Caudate nucleus (tissue), 63 donors: ENCODE measurements at places on chromosomes 7 and 10.

- DNase-seq = no peak
Measured at GRCh38 chr10:124123156-124123555, 29.8 kb upstream of the CHST15 start.

DNA sequence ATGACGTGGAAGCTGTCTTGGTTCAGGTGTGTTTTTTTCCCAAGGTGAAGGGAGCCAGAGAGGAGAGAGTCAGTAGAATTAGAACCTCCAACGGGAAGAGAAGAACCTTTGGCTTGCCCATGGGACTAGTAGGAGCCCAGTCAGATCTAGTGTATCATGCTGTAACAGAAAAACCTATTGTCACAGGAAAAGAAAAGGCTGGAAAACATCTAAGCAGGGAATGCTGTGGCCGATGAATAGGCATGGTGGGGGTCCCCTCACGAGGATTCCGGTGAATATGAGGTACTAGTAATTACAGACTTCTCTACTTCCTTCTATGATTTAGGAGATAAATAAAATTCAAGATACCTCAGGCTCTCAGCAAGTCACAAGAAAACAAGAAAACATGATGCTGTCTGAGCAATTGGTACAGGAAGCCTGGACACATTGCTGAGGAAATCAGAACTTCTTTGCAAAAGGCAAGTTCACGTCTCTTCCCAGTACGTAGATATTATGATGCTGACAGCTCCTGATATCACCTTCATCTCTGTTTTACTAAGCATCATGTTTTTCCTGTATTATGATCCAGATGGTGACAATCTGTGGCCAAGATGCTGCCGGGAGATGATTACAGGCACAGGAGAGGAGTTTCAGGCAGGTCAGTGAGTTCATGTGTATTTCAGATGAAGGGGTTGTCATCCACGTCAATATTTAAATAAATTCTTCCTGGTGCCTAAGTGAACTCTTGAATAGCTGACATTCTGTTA is 54.3 kb upstream of the NPY start:
- no peak for DNase-seq

GRCh38 chr10:78579995-78580394 is 488.8 kb upstream of the ZMIZ1 start:
- peak; percentile 84 for DNase-seq

- DNase-seq = no peak
Measured at GRCh38 chr7:1670894-1671593, 967 bp downstream of the ELFN1 start.

GRCh38 chr10:131591936-131592335 is 280.4 kb upstream of the TCERG1L start:
- DNase-seq = no peak

- no peak for DNase-seq
Measured at GRCh38 chr10:93458821-93459257, 23.3 kb downstream of the MYOF start.

DNA sequence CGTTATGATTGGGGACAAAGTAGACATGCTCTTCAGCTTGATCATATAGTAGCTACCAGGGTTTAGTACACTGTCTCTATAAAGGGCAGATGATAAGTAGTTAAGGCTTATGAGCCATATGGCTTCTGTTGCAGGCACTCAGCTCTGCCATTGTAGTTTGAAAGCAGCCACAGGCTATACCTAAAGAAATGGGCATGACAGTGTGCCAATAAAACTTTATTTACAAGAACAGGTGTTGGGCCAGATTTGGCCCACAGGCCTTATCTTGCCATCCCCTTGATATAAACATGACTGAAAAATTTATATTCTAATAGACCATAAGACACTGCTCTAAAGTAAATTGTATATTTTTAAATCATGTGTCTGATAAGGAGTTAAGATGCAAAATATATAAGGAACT is 36.6 kb downstream of the GRK5 start:
- no peak for DNase-seq

GRCh38 chr7:134767520-134768168 is 11.8 kb upstream of the CALD1 start:
- no peak for DNase-seq

GRCh38 chr7:143410521-143411004 is 1.9 kb upstream of the EPHA1 start:
- no peak for DNase-seq

DNA sequence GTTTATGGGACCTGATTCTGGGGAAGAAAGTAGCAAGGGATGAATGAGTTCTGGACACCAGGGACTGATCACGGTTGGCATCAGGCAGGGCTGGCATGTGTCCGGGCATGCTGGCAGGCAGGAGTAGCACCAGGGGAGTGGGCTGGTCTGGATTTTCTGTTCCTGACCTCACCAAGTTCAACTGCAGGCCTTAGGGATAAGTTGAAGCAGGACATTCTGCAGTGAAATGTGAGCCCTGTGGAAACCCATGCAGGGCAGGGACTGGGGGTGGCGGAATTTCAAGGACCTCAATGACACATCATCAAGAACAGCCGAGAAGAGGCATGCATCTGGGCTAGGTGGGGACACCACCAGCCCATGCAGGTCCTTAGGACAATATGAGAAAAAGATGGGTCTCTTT is 80.2 kb upstream of the ADAM12 start:
- DNase-seq = no peak

- no peak for DNase-seq
Measured at GRCh38 chr10:29554660-29555059, 80.1 kb downstream of the SVIL start.

GRCh38 chr10:29970576-29970975 is 88.8 kb downstream of the JCAD start:
- DNase-seq = no peak

DNA sequence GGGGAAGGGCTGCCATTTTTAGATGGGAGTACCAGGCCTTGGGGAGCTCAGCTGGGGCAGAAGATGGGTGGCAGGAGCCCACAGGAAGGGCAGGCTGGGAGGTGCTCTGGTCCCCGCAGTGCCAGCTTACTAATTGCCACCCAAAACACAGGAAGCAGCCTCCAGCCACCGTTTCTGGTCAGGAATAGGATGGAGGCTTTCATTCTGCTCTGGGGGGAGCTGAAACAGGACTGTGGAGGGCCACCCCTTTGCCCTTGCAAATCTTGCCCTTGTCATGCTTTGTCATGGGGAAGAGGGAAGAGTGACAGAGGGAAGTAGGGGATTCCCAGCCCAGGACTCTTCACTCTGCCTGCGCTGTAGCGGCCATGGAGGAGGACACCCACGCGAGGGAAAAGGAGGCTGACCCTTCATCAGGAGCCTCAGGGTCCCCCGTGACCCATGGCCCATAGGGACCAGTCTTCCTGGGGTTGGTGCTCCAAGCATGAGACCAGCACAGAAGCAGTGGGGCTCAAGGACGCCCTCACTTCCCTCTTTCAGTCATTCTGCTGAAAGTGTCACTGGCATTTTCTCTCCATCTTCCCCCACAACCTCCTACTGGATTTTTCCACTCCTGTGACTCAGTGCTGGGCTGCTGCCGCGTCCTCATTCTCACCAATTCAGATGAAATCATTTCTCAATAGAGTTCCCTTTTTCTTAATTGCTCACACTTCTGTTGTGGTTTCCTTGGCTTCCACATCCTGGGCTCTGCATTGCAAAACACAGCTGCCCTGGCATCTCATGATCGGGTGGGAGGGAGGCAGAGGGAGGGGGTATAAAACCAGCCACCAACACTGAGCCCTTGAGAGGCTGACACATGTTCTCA is 61.9 kb downstream of the MKI67 start:
- DNase-seq = peak; percentile 63

GRCh38 chr10:30842185-30842584 is 189.5 kb downstream of the ZNF438 start:
- DNase-seq = no peak

GRCh38 chr10:63265683-63266235 is 132.6 kb downstream of the NRBF2 start:
- no peak for DNase-seq

GRCh38 chr7:135980665-135981180 is 3.6 kb upstream of the MTPN start:
- DNase-seq = no peak

DNA sequence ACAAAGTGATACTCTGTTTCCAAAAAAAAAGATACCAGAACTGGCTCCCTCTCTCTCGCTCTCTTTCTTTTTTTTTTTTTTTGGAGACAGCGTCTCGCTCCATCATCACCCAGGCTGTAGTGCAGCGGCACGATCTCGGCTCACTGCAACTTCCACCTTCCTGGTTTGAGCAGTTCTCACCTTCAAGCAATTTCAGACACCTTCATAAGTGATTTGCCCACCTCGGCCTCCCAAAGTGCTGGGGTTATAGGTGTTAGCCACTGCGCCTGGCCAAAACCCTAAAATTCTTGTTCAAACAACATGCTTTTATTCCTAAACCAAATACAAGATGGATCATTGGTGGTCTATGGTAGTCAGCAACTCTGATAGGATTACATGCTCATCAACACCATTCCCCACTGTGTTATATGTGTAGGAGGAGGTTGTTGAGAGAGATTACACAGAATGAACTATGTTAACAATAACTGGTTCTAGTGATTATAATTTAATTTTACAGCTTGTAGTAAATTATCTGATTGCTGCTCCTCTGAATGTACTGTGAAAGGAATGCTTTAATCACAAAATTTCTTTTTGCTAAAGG is 15.5 kb downstream of the ACBD5 start:
- no peak for DNase-seq

DNA sequence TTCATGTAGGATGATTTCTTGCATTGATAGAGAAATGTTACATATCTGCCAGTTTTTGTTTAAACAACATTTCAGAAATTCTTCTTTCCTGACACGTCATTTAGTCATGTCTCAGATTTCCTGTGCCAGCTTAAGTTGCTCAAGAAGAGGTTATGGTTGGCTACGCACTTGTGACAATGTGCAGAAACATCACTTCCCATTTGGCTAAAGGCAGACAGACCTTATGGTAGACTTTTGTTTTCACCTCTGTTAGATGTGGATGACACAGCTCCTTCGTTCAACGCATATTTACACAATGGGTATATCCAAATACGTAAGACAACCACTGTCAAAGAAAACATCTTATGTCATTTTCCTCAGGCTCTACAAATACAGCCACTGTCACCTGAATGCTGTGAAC is 125.8 kb downstream of the DOCK4 start:
- no peak for DNase-seq

- no peak for DNase-seq
Measured at GRCh38 chr7:78747592-78747991, 705.9 kb downstream of the MAGI2 start.

GRCh38 chr10:101331956-101332355 is 22.0 kb upstream of the BTRC start:
- no peak for DNase-seq

- no peak for DNase-seq
Measured at GRCh38 chr10:125029584-125030242, 87.8 kb downstream of the ZRANB1 start.

- no peak for DNase-seq
Measured at GRCh38 chr7:136348142-136348541, 371.0 kb upstream of the MTPN start.

- no peak for DNase-seq
Measured at GRCh38 chr10:102712843-102713538, 1.2 kb downstream of the ARL3 start.

- DNase-seq = no peak
Measured at GRCh38 chr7:4131063-4131462, 551.0 kb upstream of the FOXK1 start.

DNA sequence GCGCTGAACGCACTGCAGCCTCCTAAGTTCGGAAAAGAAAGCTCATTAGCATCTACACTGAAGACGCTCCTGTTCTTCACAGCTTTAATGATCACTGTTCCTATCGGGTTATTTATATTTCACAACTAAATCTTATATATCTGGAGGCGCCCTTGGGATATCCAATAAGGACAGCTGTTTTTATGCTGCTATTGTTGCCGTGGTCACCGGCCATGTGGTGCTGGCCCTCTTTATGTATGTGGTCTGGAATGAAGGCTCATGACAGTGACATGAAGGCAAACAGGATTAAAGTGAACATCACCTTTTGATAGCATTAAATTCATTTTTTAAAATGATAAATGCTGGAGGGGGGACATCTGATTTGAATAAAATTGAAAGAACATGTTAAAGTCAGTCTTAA is 8.8 kb downstream of the BLVRA start:
- no peak for DNase-seq

- no peak for DNase-seq
Measured at GRCh38 chr10:16816830-16817124, 447 bp downstream of the RSU1 start.

GRCh38 chr7:53657586-53657985 is 622.2 kb downstream of the POM121L12 start:
- DNase-seq = no peak

GRCh38 chr7:44572771-44573170 is 937 bp downstream of the DDX56 start:
- DNase-seq = no peak

- DNase-seq = no peak
Measured at GRCh38 chr7:68892236-68892635, 706.0 kb upstream of the AUTS2 start.

DNA sequence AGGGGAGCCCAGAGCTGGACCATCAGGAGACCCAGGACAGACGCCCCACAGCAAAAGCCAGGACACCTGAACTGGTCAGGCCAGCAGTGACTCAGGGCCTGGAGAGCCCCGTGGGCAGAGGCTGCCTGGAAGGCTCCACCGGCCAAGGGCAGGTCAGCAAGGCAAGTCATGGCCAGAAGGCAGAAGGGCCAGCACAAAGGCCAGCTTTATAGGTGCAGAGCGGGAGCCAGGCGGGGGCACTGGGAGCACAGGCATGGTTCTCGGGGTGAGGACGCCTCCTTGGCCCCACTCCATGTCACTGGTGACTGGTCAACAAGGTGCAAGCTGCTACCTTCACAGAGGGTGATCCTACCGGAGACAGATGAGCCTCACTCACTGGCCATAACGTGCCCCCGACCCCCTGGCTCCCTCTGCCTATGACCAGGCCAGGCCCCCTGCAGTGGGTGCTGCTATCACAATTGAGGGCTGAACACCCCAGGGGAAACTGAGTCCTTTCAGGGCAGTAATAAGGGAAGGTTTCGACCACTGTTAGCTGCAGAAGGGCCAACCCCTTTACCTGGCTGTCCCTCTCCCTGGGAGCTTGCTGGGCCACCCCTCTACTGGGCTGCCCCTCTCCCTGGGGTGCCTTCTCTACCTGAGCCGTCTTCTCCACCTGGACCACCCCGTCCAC is 317.4 kb downstream of the PTPRN2 start:
- no peak for DNase-seq

GRCh38 chr10:131849591-131850382 is 51.0 kb upstream of the PPP2R2D start:
- no peak for DNase-seq

DNA sequence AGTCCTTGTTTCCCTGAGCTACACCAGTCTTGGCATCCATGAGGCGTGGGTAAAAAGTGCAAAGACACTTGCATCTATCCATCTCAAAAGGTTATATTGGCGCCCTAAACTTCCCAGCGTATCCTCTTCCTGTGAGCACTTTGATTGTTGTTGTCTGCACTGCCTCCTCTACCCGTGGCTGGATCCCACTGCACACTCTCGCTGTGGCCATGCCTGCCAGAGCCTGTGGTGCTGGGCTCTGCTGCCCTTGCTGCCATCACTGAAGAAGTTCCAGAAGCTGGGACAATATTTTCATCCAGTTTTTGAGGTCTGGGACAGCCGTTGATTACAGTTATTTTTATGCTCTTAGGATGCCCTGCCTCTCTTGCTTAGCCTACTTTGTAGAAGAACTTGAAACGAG is 85.3 kb upstream of the PCGF5 start:
- no peak for DNase-seq

GRCh38 chr7:99366646-99367045 is 7.9 kb upstream of the ARPC1B start:
- DNase-seq = no peak

- DNase-seq = no peak
Measured at GRCh38 chr7:111261496-111261895, 170.6 kb downstream of the LRRN3 start.

- no peak for DNase-seq
Measured at GRCh38 chr7:21508538-21508937, 34.3 kb upstream of the DNAH11 start.
